Left lung (tissue), 14 donors: ENCODE measurements at places on chromosomes 1 and 21. TPM values are rescaled to one million over a fixed set of nuclear protein-coding genes. Genes with fewer than 3 reads are reported as not detected.

Gene RGS16
- polyA plus RNA-seq = 4.4 TPM

Gene FYB2
- polyA plus RNA-seq = 0.35 TPM

Gene OR2M3
- 0.04 TPM for polyA plus RNA-seq

Gene FCRLA
- 0.25 TPM for polyA plus RNA-seq

Gene NBPF4
- polyA plus RNA-seq = not detected

Gene AZIN2
- 13.1 TPM for polyA plus RNA-seq

Gene DDAH1
- polyA plus RNA-seq = 87.3 TPM

DNA sequence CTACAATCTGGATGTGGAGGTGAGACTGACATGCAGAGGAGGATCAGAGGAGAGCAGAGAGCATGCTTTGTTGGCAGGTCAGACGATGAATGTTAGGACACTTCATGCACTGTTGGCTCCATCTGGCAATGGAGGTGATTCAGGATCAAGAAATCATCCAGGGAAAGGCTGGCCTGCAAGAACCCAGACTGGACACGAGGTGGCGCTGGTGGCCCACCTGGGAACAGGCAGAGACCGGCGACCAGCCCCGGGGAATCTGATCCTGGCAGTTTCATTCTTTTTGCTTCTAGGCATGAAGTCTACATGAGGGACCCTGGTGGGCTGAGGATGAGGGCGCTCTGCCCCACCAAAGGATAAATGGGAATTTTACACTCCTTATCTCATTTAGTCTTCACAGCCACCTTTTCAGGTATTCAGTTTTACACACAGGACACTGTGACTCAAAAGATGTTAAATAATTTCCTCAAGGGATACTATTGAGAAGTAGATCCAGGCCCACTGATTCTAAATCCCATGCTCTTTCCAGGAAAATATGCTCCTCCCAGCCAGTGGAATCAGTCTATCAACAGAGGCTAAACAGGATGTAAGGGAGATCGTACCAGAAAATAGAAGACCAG is 26.2 kb upstream of the SCMH1 start:
- H3K4me1 ChIP-seq = no peaks in the 10 kb centered on the region
- DNase-seq = peak; percentile 77
- H3K4me3 ChIP-seq = no peak overlapping the region
- H3K27ac ChIP-seq = no peak overlapping the region
- H3K36me3 ChIP-seq = no peaks in the 10 kb centered on the region

DNA sequence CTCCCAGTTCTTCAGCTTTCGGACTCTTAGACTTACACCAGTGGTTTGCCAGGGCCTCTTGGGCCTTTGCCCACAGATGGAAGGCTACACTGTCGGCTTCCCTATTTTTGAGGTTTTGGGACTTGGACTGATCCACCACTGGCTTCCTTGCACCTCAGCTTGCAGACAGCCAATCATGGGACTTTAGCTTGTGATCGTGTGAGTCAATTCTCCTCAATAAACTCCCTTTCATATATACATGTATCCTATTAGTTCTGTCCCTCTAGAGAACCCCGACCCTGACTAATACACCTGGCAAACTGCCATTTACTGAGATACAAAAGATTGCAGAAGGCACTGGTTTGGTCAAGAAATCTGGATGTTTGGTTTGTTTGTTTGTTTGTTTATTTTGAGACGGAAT is 6.4 kb upstream of the RAB4A start:
- H3K4me1 ChIP-seq = no peaks in the 10 kb centered on the region
- no peaks in the 10 kb centered on the region for H3K27me3 ChIP-seq
- H3K27ac ChIP-seq = no peak overlapping the region
- H3K4me3 ChIP-seq = no peak overlapping the region

DNA sequence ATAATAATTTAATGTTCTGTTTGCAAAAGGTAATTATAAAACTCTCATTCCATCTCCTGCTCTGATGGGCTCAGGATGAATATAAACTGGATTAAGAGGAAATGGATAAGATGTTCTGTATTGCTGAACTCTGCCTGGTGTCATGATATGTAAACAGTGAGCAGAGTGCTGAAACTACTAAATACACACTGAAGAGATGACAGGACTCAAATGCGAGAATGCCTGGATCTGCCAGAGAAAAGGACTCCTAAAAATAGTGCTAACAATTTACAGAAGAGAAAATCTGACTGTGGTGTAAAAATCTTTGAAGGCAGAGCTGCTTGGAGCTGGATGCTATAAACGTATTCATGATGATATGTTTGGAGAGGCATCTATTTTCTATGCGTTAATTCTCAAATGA is 303.2 kb downstream of the RWDD3 start:
- H3K4me3 ChIP-seq = no peak overlapping the region
- H3K27me3 ChIP-seq = no peaks in the 10 kb centered on the region
- H3K27ac ChIP-seq = no peak overlapping the region
- no peak for DNase-seq
- no peaks in the 10 kb centered on the region for H3K36me3 ChIP-seq
- H3K4me1 ChIP-seq = no peaks in the 10 kb centered on the region

DNA sequence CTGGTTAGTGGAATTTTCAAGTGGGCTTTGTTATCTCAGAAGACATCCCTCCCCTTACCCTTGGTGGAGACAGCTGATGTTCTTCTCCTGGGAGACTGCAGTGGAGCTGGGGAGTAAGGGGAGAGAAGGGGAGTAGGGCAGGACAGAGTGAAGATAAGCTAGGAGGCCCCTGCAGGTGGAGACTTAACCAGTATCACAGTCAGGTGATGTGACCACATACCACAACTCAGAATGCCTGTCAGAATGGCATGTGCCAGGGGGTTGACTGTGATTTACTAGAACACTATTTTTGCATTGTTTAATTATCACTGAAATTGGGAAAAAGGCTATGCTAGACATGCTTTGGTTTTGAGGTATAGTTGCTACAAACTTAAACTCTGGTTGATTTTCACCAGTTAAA is 124.6 kb downstream of the NRDC start:
- no peak for DNase-seq
- H3K4me1 ChIP-seq = no peaks in the 10 kb centered on the region
- no peak overlapping the region for H3K27ac ChIP-seq
- H3K27me3 ChIP-seq = no peaks in the 10 kb centered on the region

- H3K36me3 ChIP-seq = no peaks in the 10 kb centered on the region
- H3K4me3 ChIP-seq = peak within 1 kb of the TSS; percentile 71
- H3K4me1 ChIP-seq = peaks cover 6% of the 10 kb centered on the region
- no peaks in the 10 kb centered on the region for H3K27me3 ChIP-seq
- H3K27ac ChIP-seq = peak within 1 kb of the TSS; percentile 83
These were observed at the start of the genes SASS6 and TRMT13 for GRCh38 chr1:100132566-100133477. Gene SASS6 (minus strand): TSS chr1:100132930. CDS start chr1:100132814, 116 bp downstream. Gene TRMT13 (plus strand): TSS chr1:100133163. CDS start chr1:100133169, 6 bp downstream.

- H3K27ac ChIP-seq = no peak overlapping the region
- H3K36me3 ChIP-seq = no peaks in the 10 kb centered on the region
- peaks cover 44% of the 10 kb centered on the region for H3K27me3 ChIP-seq
- no peak for DNase-seq
These were observed 135.9 kb upstream of the DPYD start for GRCh38 chr1:98056781-98057180.

DNA sequence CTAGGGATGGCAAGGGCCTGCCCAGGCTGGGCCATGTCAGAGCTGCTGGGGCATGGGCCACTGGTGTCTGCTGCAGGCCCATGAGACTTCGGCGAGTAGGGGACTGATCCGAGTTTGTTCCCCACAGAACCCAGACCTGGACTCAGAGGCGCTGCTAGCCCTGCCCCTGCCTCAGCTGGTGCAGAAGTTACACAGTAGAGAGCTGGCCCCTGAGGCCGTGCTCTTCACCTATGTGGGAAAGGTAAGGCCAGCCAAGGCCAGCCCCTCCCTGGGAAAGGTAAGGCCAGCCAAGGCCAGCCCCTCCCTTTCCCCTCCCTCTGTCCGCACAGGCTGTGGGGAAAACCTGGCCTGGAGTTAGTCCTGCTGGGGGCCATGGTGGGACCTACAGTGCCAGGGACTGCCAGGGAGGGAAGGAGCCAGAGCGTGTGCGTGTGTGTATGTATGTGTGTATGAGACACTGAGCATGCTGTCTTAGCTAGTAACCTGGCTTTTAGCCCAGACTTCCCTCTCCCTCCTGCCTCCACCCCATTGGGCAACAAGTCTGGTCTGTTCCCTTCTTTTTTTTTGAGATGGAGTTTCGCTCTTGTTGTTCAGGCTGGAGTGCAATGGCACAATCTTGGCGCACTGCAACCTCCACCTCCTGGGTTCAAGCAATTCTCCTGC is 8.0 kb downstream of the FAAH start:
- DNase-seq = peak; percentile 80
- H3K4me3 ChIP-seq = no peak overlapping the region
- H3K27ac ChIP-seq = peak overlapping the region; percentile 3
- no peaks in the 10 kb centered on the region for H3K27me3 ChIP-seq
- H3K4me1 ChIP-seq = peaks cover 33% of the 10 kb centered on the region

GRCh38 chr1:171426645-171427044 is 58.7 kb upstream of the PRRC2C start:
- H3K27ac ChIP-seq = no peak overlapping the region
- H3K4me3 ChIP-seq = no peak overlapping the region
- H3K4me1 ChIP-seq = no peaks in the 10 kb centered on the region
- H3K36me3 ChIP-seq = no peaks in the 10 kb centered on the region
- DNase-seq = no peak

GRCh38 chr1:27403931-27404330 is 11.5 kb downstream of the GPR3 start:
- peaks cover 53% of the 10 kb centered on the region for H3K4me1 ChIP-seq
- H3K36me3 ChIP-seq = no peaks in the 10 kb centered on the region
- no peaks in the 10 kb centered on the region for H3K27me3 ChIP-seq
- peak overlapping the region; percentile 59 for H3K27ac ChIP-seq
- DNase-seq = no peak
- H3K4me3 ChIP-seq = no peak overlapping the region

DNA sequence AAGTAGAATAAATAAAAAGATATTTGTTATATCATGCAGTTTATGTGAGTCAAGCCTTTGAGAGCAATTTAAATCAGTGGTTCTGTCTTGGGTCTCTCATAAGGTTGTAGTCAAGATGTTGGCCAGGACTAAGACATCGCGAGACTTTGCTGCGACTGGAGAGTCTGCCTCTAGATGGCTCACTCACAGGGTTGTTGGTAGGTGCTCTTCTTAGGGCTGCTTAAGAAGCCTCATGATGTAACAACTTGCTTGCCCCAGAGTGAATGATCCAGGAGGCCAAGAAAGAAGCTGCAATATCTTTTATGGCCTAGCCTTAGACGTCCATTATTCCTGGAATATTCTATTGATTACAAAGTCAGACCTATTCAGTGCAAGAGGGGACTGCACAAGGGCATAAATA is 73.1 kb upstream of the CACHD1 start:
- H3K36me3 ChIP-seq = no peaks in the 10 kb centered on the region
- no peak overlapping the region for H3K4me3 ChIP-seq
- H3K27ac ChIP-seq = no peak overlapping the region
- H3K4me1 ChIP-seq = no peaks in the 10 kb centered on the region
